ENCODE measurements at places on chromosomes 2 and 18.

- no peak for DNase-seq
Measured at GRCh38 chr2:29390136-29390535, 274.9 kb downstream of the CLIP4 start.

DNA sequence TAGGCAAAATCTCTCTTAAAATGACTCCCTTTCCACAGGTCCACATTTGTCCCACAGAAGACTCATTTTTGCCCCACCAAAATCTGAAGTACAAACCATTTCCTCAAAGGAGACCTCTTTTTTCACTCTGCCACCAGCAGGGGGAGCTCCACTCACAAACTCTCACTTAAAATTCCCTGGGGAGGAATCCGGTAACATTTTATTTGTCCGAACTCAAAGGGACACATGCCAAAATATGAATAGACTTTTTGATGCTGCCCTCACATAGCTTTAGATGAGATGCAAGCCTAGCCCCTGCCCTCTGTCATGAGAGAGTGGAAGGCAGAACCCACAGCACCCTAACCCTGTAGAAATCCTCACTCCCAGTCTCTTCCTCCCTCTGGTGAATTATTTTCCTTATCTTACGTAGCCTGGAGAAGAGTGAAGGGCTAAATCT, 57.1 kb downstream of the RMDN2 start:
- DNase-seq, result peak; percentile 55

GRCh38 chr18:12703096-12703567, 290 bp downstream of the PSMG2 start:
- no peak for DNase-seq

- DNase-seq, result no peak
Measured at GRCh38 chr2:127220102-127220767, at the start of gene CYP27C1. TSS of gene CYP27C1 (minus strand) at chr2:127220299. CDS start at chr2:127220270, 29 bp downstream.

DNA sequence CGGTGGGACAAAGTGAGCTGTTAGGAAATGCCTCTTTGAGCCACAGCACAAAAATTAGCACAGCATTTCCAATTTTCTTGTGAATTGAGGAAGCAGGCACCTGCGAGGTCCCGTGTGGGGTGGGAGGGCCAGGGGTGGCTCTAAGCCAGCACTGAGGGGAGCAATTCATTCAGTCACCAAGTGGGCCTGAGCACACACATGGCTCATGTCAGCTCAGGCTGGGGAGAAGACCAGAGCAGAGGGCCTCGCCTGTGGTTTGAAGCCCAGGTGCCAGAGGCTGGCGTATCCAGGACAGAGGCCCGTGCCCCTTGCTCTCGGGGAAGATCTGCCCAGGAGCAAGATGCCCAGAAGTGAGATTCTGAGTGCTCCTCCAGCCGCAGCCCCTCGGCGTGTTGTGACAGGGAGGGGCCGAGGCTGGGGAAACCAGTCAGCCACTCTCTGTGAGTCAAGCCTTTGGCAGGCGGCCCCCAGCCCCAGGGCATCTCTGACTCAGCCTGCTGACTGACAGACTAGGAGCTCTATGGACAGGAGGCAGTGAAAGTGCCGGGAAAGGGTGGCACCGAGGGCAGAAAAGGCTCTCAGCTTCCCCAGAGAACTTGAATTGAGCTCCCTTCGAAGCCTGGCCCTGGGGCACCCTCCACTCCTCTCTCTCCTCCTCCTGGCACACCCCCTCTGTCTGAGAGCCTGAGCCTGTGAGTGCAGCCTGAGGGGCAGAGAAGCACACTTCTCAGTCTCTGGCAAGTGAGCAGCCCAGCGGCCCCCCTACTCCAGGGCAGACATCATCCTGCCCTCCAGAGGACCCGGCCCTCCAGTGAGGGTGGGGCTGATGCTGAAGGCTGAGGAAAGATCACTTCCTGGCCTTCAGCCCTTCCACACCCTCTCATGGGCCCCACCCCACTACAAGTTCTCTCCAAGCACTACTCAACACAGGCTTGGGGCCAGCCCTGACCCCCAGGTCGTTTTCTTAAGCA, 32.3 kb downstream of the CYP26B1 start:
- DNase-seq, result no peak

DNA sequence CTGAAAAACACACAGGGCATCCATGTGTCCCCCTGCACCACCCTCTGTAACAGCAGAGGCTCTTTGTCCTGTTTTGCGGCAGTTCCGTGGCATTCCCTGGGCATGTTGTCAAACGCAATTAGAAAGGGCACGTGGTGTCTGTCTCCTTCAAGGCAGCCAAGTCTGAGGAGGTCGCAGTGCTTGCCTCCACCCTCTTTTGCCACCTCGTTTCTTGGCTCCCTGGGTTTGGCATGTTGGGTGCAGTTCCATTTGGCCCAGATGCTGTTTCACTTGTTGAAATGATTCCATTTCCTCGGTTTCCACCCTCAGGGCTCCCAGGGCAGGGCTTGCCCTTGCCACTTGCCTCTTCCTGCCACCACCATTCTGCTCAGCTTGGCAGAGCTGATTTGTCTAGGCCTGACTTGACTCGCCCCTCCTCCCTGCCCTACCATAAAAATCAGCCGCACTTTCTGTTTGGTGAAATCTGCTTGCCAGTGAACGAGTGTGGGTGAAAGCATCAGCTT, 12.4 kb downstream of the CCL20 start:
- DNase-seq, result peak; percentile 54

DNA sequence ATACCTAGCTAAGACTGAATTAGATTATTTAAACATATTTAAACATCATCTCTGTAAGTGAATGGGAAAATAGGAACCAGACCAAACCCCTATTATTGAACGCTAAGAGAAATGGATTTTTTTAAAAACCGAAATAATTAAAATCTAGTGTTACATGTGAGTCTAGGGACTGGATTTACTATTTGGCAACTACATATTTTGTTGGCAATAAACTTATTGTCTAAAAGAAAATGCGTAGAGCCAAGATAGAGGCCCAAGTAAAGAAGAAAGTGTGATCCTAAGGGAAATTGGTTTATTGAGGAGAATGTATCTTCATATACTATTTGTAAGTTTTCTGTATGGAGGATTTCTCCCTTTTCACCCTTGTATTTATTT, 105.6 kb downstream of the LTBP1 start:
- no peak for DNase-seq

DNA sequence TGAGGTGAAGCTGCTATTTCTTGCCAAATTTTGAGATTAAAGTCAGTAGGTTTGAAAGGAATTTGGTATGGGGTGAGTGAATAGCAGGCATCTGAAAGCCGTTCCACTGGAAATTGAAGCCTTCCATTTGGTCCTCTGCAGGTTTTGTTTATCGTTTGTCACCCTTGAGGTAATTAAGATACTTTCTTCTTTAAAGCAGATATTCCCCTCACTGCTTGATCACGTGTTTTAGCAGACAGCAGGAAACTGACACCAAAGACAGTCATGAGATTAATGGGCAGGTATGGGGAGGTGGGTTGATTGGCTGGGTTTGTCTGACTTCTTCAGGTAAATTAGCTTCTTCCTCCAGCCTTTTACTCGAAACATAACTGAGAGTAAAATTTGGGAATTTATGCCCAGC, 10.7 kb downstream of the LPIN1 start:
- peak; percentile 64 for DNase-seq

GRCh38 chr2:112821142-112821541, 15.4 kb downstream of the IL1B start:
- DNase-seq, result no peak

GRCh38 chr18:63149302-63149587, 170.3 kb downstream of the BCL2 start:
- no peak for DNase-seq

GRCh38 chr2:46248171-46248570, 49.0 kb upstream of the EPAS1 start:
- no peak for DNase-seq

DNA sequence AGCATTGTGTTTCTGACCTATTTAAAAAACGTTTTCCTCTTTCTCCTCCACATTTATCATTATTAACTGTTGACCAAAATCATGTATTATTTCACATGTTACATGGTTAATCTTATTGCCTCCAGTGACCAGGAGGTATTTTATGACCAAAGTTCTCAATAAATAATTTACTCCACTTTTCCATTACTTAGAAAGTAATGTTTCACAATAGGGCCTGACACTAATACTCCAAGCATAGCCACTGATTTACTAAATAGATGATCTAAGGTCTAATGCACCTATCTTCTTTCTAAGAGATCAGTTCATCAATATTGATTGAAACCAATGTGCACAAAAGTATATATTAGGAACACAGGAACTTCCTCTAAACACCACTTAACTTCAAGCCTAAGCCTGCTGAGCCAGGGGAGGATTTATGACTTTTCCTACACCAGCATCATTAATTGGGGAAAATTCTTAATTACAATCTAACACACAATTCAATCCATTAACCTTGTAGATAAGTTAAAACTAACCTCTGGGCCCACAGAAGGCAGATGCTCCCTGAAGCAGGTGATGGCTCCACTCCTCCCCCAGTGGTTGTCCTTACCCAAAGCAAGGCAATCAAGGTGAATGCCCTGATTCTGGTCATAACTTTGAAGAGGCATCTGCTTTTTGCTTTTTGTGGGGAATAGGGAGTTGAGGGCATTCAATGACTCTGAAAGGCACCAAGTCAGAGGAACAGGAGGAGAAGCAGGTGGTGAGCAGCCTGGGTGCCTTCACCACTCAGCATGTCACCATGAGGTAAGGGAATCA, 33.9 kb downstream of the RBMS1 start:
- no peak for DNase-seq

GRCh38 chr2:85250045-85250444, 77.7 kb downstream of the TGOLN2 start:
- DNase-seq, result no peak

GRCh38 chr2:56508662-56509061, 324.9 kb downstream of the CCDC85A start:
- no peak for DNase-seq

DNA sequence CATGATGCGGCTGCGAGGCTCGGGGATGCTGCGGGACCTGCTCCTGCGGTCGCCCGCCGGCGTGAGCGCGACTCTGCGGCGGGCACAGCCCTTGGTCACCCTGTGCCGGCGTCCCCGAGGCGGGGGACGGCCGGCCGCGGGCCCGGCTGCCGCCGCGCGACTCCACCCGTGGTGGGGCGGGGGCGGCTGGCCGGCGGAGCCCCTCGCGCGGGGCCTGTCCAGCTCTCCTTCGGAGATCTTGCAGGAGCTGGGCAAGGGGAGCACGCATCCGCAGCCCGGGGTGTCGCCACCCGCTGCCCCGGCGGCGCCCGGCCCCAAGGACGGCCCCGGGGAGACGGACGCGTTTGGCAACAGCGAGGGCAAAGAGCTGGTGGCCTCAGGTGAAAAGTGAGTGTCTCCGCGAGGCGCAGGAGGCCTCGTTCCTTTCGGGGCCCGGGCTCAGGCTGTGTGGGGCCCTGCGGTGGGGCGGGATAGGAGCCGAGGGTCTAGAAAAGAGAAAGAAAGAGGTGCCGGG, 520 bp downstream of the GLS start:
- DNase-seq, result no peak

DNA sequence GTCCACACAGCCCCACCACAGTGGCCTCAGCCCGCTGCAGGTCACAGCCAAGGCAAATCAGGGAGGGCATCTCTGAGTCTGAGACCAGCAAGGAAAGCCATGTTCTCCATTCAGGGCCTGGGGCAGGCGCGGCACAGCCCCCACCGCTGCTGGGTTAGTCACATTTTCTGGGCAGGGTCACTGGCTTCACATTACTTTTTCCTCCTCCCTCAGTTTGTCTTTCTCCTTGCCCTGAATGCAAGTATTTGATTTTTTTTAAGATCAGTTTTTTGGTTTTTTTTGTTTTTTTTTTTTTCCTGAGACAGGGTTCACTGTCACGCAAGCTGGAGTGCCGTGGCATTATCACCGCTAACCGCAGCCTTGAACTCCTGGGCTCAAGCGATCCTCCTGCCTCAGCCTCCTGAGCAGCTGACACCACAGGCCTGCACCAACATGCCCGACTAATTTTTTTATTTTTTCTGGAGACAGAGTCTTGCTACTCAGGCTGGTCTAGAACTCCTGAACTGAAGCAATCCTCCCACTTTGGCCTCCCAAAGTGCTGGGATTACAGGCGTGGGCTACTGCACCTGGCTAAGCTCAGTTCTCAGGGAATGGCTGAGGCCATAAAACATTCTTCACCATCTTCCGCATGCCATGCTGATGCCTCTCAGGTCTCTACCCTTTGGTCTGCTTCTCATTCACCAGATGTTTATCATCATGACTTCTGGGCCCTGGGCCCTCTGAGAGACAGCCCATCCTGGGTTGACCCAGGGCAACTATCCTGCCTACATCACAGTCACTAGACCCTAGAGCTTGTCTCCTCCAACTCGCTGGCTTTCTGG, 628 bp upstream of the CAPG start:
- DNase-seq, result no peak

- no peak for DNase-seq
Measured at GRCh38 chr2:237733677-237734300, 64.8 kb upstream of the RBM44 start.

GRCh38 chr2:241048949-241049343, 50.5 kb downstream of the SNED1 start:
- DNase-seq, result no peak

- no peak for DNase-seq
Measured at GRCh38 chr18:56825878-56826277, 174.7 kb downstream of the WDR7 start.

DNA sequence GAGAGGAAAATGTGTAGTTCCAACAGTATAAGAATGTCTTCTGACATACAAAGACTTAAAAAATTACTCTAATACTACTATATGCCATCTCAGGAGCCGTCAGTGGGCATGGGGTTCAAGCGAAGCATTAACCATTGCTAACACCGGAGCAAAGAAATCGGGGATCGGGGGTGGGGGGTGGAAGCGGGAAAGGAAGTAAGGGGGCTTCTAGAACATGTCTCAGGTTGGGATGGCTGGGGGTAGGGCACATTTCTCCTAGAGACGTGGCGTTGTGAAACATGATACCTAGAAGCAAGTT, 702 bp downstream of the LMAN1 start:
- peak; percentile 8 for DNase-seq

GRCh38 chr2:135150725-135151124, 98.6 kb downstream of the RAB3GAP1 start:
- no peak for DNase-seq
